ENCODE measurements at places on chromosomes 6 and 20. TPM values are rescaled to one million over a fixed set of nuclear protein-coding genes. Genes with fewer than 3 reads are reported as not detected.

GRCh38 chr6:82143041-82143481, 104.5 kb downstream of the IBTK start:
- no peak for DNase-seq

DNA sequence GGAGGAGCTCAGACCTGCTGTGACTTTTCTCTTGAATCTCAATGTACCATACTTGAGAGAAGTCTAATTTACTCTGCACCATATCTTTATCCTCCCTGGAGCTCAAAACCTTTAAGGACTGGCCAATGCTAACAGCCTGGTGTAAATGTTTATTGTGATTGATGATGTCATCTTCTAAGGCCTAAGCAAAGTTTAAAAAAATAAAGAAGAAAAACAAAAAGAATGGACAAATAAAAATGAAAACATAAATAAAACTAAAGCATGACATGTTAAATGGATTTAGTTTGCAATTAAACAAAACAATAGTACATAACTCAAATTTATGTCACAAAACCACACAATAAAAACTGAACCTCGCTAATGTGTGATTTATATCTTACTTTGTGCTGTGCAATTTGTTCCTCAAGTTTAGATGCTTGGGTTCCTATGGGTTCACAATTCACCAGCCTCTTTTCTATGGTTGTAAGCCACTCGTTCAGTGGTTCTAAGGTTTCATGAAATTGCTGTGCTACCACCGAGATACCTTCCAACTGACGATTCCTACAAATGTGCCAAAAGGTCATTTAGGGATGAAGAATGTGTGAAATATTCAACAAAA, 113.0 kb downstream of the DST start:
- no peak for DNase-seq

DNA sequence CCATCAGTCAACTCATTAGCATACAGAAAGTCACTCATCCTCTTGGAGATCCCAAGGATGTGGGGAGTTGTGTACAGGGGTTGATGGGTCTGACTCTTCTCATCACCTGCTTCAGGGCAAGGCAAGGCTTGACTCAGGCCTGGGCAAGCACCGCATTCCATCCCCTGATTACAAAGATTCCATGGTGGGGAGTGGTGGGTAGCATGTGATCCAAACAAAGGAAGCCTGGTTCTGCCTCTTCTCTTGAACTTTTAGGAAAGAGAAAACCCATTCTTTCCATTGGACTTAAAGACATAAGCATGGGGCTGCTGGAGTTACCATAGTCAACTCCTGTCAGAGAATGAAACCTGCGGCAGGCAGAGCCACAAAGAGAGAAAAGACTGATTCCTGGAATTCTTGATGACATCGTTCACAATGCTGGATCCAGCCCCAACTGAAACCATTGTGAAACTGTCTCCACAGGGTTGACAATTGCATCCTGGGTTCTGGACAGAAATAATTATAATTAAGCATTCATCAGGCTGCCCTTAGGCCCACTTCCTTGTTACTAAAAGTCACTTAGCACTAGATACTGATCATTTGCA, 235.8 kb upstream of the KCNG1 start:
- no peak for DNase-seq

DNA sequence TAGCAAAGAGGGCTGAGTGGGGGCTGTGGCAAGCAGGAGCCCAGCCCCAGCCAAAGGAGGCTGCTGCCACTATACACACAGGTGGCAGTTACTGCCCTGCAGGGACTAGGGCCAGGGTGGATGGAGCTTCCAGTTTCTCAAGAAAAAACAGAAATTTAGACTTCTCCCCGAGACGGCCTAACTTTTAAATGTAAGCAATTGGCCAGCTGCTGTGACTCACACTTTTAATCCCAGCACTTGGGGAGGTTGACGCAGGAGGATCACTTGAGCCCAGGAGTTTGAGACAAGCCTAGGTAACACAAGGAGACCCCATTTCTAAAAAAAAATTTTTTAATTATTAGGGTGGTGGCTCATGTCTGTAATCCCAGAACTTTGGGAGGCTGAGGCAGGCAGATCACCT, 98.2 kb upstream of the NFATC2 start:
- DNase-seq: no peak

DNA sequence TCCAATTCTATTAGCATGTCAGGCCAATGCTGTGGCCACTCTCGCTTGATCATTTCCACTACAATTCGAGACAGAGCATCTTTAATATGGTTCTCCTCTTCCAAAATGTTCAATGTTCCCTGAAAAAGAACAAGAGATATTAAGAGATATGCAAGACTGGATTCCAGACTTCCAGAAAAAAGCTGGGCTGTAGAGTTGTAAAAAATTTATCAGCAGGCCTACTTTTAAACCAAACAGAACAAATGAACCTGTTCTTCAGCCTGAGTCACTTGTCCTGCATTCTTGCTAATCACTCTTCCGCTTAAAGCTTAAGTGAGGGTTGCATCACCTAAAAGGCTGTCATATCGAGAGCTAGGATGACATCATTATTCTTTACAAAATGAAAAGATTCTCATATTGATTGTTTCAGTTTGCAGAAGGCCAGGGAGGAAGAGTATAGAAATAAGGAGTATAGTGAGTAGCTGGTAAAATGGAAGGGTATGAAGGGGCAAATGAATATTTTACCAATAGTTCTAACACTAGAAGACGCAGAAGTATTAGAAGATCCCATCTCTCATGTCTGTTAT, 4.9 kb downstream of the XPO5 start:
- no peak for DNase-seq

GRCh38 chr6:47420394-47421371, 56.9 kb upstream of the CD2AP start:
- DNase-seq: no peak

GRCh38 chr6:31725502-31726350, 2.6 kb downstream of the MPIG6B start:
- no peak for DNase-seq

- no peak for DNase-seq
These were observed 100.2 kb upstream of the TMEM181 start for GRCh38 chr6:158459726-158460125.

DNA sequence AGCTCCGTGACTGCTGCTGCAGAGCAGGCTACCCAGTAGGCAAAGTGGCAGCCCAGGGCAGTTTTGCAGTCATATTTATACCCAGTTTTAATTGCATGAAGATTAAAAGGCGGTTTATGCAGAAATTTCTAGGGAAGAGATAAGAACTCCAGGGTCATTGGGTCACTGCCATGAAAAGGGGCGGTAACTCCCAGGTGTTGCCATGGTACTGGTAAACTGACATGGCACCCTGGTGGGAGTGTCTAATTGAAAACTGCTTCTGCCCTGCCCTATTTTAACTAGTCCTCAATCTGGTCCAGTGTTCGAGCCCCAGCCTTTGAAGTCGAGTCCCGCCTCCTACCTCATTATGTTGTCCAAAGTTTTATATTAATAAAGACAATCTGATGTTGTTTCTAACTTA, 75.0 kb upstream of the FUCA2 start:
- no peak for DNase-seq

DNA sequence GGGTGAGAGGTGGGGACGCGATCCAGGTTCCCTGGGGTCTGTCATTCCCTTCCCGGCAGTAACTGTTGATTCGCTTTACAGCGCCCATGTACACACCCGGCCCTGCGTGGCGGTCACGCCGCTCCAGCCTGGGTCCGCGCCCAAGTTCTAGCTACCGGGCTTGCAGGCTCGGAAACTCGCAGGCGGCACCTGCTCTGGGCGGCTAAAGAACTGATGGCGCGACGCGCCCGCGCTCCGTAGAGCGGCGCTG, 1.4 kb upstream of the POU3F2 start:
- DNase-seq: no peak

- DNase-seq: no peak
These were observed 564.0 kb upstream of the JARID2 start for GRCh38 chr6:14681699-14682487.

- no peak for DNase-seq
These were observed 13.0 kb downstream of the E2F3 start for GRCh38 chr6:20414711-20415110.

- DNase-seq: no peak
These were observed 11.3 kb downstream of the APMAP start for GRCh38 chr20:24981282-24981681.

DNA sequence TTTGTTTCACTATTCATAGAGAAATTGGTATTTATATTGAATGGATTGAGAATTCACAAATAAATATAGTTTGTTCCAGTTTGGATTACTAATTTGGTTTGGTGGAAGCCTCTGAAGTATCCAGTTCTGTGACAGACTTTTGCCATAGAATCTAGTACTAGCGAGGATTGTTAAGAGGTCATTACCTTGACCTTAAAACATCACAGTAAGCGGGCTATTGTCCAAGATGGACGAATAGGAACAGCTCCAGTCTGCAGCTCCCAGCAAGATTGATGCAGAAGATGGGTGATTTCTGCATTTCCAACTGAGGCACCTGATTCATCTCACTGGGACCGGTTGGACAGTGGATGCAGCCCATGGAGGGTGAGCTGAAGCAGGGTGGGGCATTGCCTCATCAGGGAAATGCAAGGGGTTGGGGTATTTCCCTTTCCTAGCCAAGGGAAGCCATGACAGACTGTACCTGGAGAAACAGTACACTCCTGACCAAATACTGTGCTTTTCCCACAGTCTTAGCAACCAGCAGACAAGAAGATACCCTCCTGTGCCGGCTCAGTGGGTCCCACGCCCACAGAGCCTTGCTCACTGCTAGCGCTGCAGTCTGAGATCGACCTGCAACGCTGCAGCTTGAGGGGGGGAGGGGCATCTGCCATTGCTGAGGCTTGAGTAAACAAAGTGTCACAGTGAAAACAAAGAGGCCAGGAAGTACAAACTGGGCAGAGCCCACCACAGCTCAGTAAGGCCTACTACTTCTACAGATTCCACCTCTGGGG, 66.4 kb upstream of the NEDD9 start:
- no peak for DNase-seq

- no peak for DNase-seq
These were observed 121.9 kb downstream of the PHACTR3 start for GRCh38 chr20:59726281-59726595.

GRCh38 chr20:11454966-11455799, 462.5 kb upstream of the BTBD3 start:
- no peak for DNase-seq

DNA sequence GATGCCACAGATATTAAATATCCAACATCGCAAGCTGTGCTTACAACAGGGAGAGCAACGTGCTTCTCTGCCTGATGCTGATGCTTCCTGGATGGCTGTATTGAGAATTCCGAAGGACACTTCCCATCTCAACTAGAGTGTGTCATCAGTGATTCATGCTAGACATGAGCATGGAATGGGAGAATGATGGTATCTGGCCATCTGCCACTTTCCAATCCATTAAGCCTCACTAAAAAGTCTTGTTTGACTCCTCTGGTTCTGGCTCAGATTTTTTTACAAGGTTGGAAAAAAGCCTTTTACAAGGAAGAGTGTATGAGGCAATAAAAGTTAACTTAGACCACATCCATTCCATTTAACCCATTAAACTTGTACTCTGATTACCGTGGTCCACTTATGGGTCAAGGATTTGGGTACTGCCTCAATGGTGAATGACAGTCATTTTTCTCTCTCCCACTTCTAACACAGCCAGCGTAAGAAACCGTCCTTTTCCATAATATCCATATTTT, 265.3 kb downstream of the UST start:
- no peak for DNase-seq

DNA sequence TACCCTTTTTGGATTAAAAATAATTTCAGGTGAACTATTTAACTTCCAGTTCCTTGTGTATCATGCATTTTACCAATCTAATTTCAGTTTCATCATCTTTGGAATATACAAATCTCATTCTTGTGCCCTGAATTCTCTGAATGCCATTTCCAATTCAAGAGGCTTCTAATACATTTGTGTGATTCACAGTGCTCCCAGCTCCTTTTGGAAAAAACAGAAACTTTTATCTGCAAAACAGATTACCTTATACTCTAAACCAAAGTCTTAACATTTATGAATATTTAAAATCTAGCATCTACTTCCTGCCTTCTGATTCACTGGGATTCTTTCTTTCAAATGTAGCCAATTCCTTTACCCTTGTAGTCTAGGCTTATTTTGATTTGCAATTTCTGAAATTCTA, 11.1 kb upstream of the PEX7 start:
- DNase-seq: no peak

DNA sequence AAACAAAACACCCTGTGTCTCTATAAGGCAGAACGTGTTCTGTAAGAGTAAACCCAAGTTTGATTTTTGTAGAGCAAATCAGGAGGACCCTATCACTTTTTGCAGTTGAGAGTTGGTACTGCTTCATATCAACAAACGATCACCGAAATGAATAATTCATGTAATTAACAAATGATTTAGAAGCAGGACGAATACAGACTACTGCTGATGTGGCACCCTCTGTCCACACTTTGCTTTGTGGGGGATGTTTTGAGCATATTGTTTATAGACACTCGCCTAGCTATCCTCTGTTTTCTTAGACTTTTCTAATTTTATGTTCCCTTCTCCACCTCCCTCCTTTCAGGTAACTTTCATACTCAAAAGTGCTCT, 1.5 kb downstream of the CD2AP start:
- DNase-seq: no peak

- DNase-seq: no peak
These were observed 16.2 kb upstream of the EMILIN3 start for GRCh38 chr20:41382791-41383305.

DNA sequence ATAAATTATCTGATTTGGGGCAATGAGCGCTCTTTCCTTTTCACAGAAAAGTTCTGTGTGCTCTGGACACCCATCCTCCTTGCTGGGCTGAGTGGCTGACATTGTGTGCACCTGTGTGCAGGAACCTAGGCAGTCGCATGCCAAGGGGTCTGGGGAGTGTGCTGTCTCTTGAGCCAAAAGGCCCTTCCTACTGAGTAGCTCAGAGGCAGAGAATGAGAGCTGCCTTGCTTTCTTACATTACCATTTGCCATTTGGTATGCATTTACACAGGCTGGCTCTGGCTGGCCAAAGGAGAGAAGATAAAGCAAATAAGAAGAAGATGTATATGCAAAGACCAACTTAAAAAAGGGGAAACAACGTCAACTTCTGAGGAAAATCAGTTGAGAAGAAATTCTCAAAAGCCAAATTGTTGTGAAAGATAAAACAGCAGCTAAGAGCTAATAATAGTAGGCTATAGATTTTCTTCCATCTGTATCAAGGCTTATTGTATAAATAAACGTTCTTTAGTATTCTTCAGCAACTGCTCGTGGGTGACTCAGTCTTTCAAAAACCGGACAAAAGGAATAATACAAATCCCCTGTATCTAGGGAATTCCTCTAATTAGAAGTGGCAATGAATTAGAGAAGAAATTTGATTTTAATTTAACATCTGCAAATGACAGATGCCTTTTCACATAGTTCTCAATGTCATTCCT, 121.9 kb downstream of the INSM1 start:
- no peak for DNase-seq

GRCh38 chr6:124924333-124924759, 37.9 kb upstream of the RNF217 start:
- no peak for DNase-seq

GRCh38 chr6:91751526-91751925, 1164.7 kb upstream of the MAP3K7 start:
- DNase-seq: no peak

The ESR1 gene
- 2.0 TPM for polyA plus RNA-seq

The REM1 gene
- polyA plus RNA-seq: 0.52 TPM

The GNAS-AS1 gene
- 2.1 TPM for polyA plus RNA-seq

The SLC52A3 gene
- polyA plus RNA-seq: 4.8 TPM

The C6orf52 gene
- 5.4 TPM for polyA plus RNA-seq

The WFDC12 gene
- not detected for polyA plus RNA-seq

The BACH2 gene
- 9.5 TPM for polyA plus RNA-seq

The ERVFRD-1 gene
- 0.32 TPM for polyA plus RNA-seq

The FERMT1 gene
- polyA plus RNA-seq: 4.5 TPM

All from left renal cortex interstitium (tissue), 4 donors.